ENCODE measurements at places on chromosomes 2 and 18.

- no peak for DNase-seq
These were observed 42.7 kb downstream of the CYP26B1 start for GRCh38 chr2:72104821-72105588.

DNA sequence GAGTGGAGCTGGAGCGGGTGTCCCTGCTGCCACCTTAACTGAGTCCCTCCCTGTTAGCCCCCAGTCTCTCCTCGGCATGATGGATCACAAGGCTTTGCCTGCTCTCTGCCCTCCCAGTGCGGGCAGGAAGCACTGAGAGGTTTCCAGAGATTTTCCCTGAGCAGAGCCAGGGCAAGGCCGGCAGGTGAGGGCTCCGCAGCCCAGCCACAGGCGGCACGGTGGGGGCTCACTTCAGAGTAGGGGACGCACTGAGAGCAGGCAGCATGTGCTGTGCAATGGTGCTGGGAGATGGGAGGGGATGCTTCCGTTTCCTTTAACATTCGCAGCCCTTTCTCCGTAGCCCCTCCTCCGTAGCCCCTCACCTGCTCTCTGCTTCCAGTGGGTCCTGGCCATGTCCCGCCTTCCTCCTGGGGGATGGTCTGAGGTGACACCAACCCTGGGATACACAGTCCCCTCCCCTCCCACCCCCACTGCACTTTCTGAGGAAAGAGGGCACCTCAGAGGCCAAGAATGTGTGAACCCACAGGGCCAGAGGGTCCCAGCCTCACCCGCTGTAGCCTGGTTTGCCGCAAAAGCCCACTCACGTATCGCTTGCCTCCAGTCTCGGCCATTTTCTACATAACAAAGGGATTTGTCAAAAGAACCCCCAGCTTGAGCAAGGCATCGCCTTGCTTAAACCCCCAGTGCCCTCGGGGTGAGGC lies 10.7 kb downstream of the KCNF1 start:
- DNase-seq = no peak

- DNase-seq = no peak
These were observed 22.6 kb upstream of the FAM117B start for GRCh38 chr2:202612145-202612544.

GRCh38 chr18:74382481-74383017 lies 66.9 kb downstream of the C18orf63 start:
- DNase-seq = no peak

DNA sequence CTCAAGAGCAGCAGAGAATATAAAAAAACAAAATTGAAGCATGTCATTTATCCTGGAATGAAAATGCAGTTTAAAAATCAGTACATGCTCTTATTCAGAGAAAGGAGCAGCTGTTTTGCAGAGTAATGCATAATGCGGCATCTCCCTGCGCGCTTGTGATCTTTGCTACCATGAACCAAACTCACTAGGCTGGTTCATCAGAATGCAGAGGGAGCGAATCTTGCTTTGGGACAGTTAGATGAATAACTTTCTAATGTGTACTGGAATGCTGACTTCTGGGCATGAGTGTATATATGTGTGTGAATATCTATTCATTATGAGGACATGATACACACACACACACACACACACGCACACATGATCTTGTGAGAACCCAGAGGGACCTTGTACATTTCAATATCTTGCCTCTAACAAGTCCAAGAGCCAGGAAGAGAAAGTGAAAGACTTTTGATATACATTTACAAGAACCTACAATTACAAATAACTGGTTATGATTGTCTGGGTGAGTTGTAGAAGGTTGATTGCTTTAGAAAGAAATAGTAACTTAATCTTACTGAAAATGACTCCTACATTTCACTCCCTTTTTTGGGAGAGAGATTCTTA lies 54.1 kb upstream of the THOC1 start:
- DNase-seq = no peak

DNA sequence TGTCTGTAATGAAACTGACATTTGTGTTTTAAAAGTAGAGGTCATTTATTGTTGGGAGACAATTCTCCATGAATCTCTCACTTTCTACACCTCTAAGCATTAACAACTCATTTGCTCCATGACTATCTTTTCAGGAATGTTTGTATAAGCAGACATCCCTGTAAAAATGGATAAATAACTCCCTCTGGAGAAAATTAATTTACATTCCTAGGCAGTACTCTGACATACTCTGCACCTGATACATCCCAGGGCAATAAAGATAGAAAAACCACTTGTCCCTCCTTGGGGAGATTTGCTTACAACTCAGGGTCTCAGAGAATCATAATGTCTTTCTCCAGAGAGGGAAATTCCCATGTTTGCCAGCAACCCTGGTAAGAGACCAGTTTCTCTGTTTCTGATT lies 1037.7 kb upstream of the SLC39A10 start:
- no peak for DNase-seq

GRCh38 chr18:51226068-51226467 lies 28.6 kb upstream of the MEX3C start:
- DNase-seq = no peak

GRCh38 chr2:169862816-169863215 lies 35.6 kb downstream of the UBR3 start:
- DNase-seq = no peak

DNA sequence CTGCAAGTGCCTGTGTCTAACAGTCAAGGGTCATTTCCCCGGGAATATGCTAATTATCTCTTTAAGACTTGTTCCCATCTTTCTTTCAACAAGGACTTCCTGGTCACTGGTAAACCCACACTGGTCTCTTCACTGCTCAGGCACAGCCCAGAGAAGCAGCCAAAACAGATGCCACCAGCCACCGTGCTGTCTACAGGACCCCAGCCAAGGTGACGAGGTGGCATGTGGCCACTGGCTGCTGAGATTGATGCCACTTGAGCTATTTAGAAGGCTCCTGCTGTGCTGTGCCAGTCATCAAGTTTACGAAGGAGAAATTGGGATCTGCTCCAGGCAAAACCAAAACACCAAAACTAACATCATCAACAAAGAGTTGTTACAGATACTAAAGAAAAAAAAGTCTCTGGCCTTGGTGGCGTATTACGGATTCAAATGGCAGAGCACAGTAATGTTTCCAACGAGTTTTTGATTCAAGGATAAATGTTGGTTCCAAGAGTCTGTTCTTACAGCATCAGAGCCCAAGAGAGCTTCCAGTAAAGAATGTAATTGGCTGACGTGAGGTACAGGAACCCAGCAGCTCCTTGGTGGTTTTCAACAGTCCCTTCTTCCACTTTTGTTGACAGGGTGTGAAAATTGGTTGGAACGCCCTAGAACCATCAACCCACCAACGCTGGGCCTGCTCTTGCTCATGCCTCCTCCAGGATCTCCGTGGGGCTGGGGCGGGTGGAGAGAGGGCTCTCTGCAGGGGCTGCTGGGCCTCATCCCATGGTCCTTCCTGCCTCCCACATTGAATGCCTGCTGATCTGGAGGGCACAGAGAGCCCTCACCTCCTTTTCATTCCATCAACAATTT lies 63.7 kb upstream of the ZCCHC2 start:
- DNase-seq = no peak

GRCh38 chr2:175207741-175208438 lies 26.4 kb upstream of the ATP5MC3 start:
- DNase-seq = peak; percentile 97

GRCh38 chr18:48308027-48308635 lies 101.1 kb downstream of the ZBTB7C start:
- DNase-seq = no peak

- no peak for DNase-seq
These were observed 3.7 kb downstream of the SP140L start for GRCh38 chr2:230330725-230331124.

- no peak for DNase-seq
These were observed 26.4 kb upstream of the FHOD3 start for GRCh38 chr18:36271153-36271552.

- no peak for DNase-seq
These were observed 55.2 kb upstream of the FAM136A start for GRCh38 chr2:70356941-70357683.

GRCh38 chr18:3493501-3494244 lies 43.7 kb downstream of the TGIF1 start:
- no peak for DNase-seq

GRCh38 chr2:17827785-17828184 lies 11.5 kb downstream of the MSGN1 start:
- DNase-seq = no peak

- DNase-seq = peak; percentile 82
These were observed 6.3 kb downstream of the RAB12 start for GRCh38 chr18:8615397-8616027.

- DNase-seq = no peak
These were observed 84.1 kb downstream of the XIRP2 start for GRCh38 chr2:166972418-166972817.

DNA sequence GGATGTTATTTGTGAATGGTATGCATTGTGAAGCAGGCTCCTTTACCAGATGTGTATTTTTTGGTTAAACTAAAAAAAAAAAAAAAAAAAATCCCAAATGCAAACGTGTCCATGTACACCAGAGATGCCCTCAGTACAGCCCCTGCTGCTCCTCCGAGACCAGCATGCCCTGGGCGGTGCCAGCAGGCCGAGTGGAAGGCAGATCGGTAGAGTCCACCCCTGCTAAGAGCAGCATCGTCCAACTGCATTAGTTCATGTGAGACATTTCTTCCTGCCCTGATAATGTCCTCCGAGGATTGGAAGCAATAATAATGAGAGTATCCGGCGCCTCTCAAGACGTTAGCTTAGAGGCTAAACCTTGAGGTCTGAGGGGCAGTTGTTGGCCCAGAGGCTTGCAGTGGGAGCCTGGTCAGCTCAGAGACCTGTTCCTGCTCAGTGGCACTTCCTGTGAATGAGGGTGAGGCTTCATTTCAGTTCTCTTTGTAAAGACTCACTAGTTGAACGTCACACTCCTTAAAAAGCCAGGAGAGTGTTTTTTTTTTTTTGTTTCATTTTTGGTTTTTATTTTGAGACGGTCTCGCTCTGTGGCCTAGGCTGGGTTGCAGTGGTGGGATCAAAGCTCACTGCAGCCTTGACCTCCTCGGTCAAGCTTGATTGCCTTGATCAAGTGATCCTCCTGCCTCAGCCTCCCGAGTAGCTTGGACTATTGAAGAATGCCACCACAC lies 5.6 kb downstream of the SLC66A3 start:
- DNase-seq = no peak

GRCh38 chr2:10591207-10591606 lies 98.6 kb downstream of the NOL10 start:
- DNase-seq = no peak

GRCh38 chr18:52716973-52717372 lies 377.0 kb downstream of the DCC start:
- DNase-seq = no peak

- no peak for DNase-seq
These were observed 27.9 kb downstream of the IWS1 start for GRCh38 chr2:127498386-127498785.

GRCh38 chr2:72901426-72901825 lies 14.2 kb downstream of the SPR start:
- DNase-seq = no peak

- DNase-seq = no peak
These were observed 489.7 kb downstream of the EIPR1 start for GRCh38 chr2:2887772-2888387.

DNA sequence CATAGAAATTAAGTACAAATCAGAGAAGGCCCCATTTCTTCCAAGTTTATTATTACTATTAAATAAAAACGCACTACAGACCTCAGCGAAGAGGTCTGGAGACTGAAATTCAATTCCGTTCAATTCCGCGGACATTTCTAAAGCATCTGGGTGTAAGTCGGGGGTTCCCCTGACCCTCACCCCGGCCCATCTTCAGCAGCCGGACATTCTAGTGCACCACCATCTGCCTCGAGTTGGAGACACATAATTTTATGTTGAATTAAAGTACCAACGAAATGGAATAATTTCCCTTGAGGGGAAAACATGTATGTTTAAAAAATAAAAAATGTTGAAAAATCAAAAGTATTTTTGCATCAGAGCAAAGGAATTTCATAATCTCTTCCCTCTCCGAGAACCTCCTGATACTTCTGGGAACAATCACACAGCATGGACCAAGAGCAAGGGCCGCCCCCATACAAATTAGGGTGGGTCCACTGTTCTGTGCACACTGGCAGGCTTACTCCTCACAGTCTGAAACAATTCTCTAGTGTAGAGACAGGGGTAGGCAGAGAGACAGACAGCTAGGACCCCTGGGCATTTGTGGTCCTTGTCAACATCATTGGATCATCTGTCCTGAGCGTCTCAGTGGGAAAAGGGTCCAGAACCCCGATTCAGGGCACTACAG lies 29.3 kb downstream of the MBP start:
- DNase-seq = no peak

GRCh38 chr2:31347750-31348149 lies 66.8 kb downstream of the XDH start:
- no peak for DNase-seq

DNA sequence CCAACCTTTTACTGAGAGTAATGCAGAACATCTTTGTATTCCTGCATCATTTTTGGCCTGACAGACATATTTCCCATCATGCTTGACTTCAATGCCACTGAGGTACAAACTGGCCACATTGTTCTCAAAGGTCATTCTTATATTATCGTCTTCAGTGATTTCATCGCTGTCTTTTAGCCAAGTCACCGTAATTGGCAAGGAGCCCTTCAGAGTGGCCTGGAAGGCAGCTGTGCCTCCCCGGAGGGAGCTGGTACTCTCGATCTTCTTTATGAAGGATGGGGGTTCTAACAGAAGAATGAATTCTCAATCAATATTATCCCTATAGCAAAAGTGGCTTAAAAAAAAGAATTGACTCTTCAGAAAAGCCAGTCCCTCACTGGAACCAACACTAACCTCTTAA lies 75.9 kb downstream of the TTN start:
- DNase-seq = no peak

DNA sequence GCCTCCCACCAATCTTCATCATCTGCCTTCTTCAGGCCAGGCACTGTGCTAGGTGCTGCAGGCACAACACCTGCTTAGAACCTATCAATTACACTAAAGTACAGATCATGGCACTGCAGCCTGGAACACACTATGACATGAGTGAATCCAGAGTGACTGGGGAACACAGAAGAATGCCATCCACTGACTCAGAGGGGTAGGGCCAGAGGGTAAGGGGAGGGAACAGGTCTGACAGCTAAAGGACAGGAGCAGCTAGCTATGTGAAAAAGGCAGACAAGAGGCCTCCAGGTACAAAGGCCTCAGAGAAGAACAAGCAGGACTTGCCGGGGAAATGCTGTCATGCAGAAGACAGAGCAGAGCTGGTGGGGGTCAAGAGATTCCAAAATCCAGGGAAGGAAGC lies 53.3 kb upstream of the ACAA2 start:
- DNase-seq = no peak

GRCh38 chr2:82139979-82140611 lies 1835.5 kb upstream of the LRRTM1 start:
- DNase-seq = no peak

DNA sequence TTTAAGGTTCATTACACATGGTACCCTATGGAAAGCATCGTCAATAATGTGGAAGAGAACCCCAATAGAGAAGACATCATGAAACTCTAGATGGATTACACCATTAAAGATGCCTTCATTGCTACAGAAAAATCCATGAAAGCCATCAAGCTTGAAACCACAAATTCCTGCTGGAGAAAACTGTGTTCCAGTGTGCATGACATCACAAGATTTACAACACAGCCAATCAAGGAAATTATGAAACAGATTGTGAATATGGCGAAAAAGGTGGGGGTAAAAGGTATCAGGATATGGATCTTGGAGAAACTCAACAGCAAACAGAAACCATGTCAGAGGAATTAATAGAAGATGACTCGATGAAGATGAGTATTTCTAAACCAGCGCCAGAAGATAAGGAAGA lies 200.0 kb downstream of the SLC4A10 start:
- DNase-seq = no peak

- peak; percentile 80 for DNase-seq
These were observed 469.5 kb upstream of the LINC00305 start for GRCh38 chr18:64618390-64618789.

- peak; percentile 96 for DNase-seq
These were observed 213.4 kb downstream of the GPD2 start for GRCh38 chr2:156649596-156649995.

All from NCI-H446 (cell line).